ENCODE measurements at places on chromosomes 2 and 18.

DNA sequence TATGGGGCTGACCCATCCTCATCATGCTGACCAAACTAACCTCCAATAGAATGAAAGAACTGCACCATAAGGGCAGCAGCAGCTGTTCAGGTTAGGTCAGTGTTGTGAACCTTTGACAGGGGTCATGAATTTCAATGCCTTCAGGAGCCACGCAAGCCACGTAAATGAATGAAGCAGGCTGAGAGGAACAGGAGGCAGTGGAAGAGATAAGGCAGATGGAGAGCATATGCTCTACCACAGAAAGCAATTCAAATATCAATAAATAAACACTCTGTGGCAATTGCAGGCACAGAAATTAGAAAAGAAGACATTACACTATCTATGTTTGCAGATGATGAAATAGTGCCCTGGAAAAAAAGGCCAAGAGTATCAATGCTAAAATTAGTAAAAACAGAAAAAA lies 56.3 kb downstream of the SCG2 start:
- DNase-seq = no peak

DNA sequence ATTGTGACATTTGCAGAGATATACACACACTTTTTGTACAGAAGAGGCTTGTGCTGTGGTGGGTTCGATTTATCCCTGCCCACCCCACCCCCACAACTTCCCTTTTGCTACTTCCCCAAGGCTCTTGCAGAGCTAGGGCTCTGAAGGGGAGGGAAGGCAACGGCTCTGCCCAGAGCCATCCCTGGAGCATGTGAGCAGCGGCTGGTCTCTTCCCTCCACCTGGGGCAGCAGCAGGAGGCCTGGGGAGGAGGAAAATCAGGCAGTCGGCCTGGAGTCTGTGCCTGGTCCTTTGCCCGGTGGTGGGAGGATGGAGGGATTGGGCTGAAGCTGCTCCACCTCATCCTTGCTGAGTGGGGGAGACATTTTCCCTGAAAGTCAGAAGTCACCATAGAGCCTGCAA lies 40.0 kb downstream of the STEAP3 start:
- no peak for DNase-seq

- DNase-seq = no peak
Observed at GRCh38 chr18:60910534-60910933, 422.7 kb upstream of the CDH20 start.

- no peak for DNase-seq
Observed at GRCh38 chr2:172334988-172335387, 92.4 kb upstream of the ITGA6 start.

Data from ureter (tissue), 1 donor.